ENCODE measurements at places on chromosomes 13 and 19.
A peak's percentile ranks its signal among the peaks of the same experiment; 100 is the strongest.

DNA sequence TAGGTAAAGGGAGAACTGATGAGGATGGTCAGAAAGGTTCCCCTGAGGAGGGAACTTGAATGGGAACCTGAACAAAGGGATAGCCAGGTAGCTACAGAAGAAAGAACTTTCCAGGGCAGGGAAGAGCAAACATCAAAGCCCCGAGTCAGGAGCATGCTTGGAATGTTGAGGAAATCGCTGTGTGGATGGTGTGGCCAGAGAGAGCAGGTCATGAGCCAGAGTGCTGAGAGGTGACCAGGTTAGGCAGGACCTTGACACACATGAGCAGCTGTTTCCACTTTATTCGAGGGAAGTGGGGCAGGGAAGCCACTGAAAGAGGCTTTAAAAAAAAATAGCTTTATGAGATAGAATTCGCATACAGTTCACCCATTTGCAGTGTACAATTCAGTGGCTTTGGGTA lies 4.4 kb downstream of the RAB8A start:
- no peak for DNase-seq

GRCh38 chr13:100361504-100361903 lies 227.1 kb downstream of the GGACT start:
- no peak for DNase-seq

- no peak for DNase-seq
These were observed 63.8 kb upstream of the LDLR start for GRCh38 chr19:11025445-11025844.

DNA sequence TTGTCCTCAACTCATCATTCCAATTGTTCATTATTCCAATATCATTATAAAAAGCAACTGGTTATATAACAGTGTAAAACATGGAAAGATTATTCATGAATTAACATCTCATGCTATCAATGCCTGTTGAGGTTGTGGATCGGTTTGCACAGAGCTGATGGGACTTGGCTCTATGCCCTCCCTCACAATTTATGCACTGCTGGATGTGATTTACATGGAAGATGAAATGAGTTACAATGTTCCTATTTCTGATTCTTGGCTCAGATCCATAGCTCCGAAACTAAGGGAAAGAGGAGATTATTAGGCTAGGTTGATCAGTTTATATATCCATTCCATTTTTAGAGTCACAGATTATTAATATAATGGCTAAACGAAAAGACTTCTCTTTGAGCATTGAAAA lies 38.6 kb downstream of the SCEL start:
- DNase-seq: no peak

- peak; percentile 40 for DNase-seq
These were observed 187.8 kb downstream of the LHFPL6 start for GRCh38 chr13:39415008-39415802.

DNA sequence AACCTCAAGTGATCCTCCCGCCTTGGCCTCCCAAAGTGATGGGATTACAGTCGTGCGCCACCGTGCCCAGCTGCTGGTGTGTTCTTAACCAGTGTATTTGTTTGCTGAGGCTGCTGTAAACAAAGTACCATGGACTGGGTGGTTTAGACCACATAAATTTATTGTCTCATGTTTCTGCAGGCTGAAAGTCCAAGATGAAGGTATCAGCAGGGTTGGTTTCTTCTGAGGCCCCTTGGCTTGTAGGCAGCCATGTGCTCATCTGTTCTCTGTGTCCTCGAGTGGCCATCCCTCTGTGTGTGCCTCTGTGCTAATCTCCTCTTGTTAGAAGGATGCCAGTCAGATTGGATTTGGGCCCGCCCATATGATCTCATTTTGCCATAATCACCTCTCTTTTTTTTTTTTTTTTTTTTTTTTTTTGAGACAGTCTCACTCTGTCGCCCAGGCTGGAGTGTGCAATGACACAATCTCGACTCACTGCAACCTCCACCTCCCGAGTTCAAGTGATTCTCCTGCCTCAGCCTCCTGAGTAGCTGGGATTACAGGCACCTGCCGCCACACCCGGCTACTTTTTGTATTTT lies 31.8 kb downstream of the PEX11G start:
- no peak for DNase-seq

GRCh38 chr19:18009412-18010066 lies 1.6 kb downstream of the ARRDC2 start:
- no peak for DNase-seq

GRCh38 chr19:52963247-52963618 lies 552 bp upstream of the ZNF816 start:
- peak; percentile 20 for DNase-seq

DNA sequence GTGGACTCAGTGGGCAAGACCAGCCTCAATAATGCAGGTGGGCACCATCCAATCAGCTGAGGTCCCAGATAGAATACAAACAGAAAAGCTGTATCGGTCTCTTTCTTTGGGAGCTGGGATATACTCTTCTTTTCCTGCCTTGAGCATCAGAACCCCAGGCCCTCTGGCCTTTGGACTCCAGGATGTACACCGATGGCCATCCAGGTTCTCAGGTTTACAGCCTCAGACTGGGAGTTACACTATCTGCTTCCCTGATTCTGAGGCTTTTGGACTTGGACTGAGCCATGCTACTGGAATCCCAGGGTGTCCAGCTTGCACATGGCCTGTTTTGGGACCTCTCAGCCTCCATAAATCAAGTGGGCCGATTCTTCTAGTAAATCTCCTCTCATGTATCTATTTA lies 27.6 kb upstream of the USP12 start:
- DNase-seq: no peak

- no peak for DNase-seq
These were observed 1.8 kb downstream of the DNMT1 start for GRCh38 chr19:10192922-10193321.

DNA sequence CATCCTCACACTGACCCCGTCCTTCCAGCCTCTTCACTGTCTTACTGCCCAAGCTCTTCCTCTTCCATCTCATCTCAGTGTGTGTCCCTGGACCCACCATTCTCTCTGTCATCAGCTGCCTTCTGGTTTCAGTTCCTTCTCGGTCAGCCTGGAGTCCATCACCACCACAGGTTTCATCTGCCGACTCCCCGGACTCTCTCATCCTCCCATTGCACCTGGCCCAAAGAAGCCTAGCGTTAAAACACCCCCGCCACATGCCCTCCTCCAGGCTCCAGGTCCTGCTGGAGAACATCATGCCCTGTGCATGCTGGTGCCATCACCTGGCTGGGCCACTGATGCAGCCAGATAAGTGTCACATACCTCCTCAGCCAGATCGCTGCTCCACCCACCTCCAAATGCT lies 122.1 kb upstream of the GPR12 start:
- DNase-seq: no peak

DNA sequence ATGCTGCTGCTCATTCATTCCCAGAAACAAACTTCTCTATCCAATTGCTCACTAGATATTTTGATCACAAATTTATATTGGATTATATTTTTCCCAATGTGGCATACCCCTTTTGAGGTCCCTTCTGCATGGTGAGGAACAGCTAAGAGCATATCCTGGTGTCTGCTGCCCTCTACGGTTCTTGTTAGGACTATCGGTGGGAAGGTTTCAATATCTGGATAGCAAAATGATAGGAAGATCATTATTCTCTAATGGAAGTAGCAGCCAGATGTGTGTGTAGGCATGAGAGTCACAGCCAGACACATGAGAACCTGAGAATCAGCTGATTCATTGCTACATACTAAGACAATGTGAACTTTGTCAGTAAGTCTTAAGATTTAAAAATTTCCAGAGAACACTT lies 1422.4 kb upstream of the MIR17HG start:
- DNase-seq: no peak

GRCh38 chr13:41833201-41833600 lies 127.7 kb downstream of the VWA8 start:
- no peak for DNase-seq

GRCh38 chr13:113788413-113789135 lies 29.5 kb downstream of the TMEM255B start:
- no peak for DNase-seq

DNA sequence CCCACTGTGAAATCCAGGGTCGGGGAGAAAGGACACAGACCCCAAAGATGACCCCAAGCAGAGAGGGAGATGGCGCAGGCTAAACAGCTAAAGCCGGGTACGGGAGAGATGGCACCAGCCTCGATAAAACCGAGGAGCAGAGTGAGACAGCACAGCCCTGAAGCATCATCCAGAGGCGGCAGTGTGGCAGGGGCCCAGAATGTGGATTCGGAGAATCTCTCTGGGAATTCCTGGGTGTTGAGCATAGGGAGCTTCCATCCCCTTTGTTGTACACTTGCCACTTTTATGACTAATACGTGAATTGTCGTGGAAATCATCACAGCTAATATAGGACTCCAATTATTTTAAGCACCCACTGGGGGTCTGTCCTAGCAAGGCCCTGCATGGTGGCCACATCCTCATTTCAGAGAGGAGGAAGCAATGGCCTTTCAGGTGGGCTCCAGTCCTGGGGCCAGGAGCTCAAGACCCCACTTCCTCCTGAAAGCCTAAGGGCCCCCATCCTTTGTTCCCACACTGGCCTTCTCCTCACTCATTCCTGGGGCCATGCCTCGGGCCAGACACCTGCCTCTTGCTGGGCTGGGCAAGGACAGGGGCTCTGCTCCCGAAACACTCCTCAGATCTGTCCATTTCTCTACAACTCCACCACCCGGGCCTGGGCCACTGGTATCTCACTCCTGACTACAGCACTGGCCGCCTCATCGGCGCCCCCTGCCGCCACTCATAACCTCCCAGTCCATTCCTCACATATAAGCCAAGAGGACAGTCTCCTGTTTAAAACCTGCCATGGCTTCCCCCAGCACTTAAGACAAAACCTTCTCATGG lies 29.3 kb upstream of the ATP1A3 start:
- peak; percentile 70 for DNase-seq

DNA sequence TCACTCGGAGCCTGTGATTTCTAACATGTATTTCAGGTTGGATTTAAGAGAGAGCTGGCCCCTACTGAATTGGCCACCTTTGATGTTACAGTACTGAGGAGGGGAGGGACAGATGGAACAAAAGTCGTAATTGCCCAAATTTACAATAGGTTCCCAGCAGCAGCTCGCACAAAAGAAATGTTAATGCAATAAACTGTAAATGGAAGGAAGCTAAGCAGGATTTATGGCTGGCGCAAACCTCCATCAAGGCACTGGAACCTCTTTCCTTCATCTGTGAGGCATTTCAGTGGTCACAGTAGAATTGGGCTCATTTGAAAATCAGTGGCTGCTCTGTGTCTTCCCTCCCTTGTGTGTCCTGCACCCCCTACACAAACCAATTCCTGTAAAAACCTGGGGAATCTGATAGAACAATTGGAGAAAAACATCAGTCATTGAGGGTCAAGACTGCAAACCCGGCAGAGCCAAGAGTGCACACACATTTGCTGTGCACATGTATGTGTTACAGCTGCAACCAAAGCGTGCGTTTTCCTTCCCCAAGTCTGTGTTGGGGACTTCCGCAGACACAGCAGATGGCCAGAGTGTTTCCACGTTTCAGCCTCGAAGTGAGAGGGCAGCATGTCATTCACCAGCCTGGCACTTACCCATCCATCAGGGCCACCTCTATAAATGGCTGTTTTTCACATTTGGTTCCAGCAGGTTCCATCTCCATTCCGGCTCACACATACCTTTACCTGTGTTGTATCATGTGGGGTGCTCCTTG lies 192.8 kb downstream of the TM9SF2 start:
- DNase-seq: no peak

DNA sequence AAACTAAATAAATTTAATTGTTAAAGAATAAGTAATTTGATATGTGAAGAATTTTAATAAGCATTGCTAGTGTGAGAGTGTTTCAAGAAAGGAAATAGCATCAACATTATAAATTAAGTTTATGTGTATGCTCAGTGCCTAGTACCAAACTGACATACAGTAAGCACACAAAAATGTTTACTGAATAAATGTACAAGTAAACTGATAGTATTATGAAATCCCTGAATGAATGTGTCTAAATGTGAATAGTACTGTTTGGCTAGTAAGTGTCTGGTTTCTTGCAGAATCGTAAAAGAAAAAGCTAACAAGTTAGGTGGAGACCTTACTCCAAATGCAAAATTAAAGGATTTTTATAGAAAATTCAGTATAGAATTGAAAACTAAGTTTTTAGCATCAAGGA lies 233.6 kb downstream of the PCDH9 start:
- no peak for DNase-seq

GRCh38 chr13:42745655-42746054 lies 35.7 kb upstream of the FAM216B start:
- DNase-seq: no peak

DNA sequence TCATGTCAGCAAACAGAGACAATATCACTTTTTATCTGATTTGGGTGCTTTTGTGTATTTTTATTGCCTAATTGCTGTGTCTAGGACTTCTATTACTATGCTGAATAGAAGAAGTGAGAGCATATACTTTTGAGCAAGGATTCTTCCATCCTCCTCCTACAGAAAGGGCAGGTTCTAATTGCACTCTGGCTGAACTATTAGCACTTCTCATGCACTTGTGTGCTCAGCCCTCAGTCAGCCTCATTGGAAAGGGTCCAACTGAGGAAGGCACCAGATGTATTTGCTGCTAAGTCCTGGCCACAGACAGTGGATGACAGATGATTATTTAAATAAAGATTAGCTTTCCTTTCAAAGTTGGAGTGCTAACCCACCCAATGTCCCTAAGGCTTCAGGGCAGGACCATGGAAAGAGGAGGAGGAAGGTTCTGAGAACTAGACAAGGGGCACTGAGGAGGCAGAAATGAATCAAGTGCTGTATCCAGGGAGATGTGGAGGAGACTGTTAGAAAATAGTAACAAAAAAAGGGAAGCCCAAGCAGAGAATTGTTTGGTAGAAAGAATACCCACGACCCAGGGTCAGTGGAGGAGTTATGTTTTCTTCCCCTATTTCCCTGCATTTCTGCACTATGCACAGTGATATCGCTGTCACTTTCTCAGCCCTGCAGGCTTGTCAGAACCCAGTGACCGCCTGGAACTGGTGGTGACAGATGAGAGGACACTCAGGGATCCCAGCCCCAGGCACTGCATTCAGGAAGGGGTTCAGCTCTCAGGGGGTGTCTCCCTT lies 8.0 kb downstream of the LILRB4 start:
- DNase-seq: no peak

- peak; percentile 49 for DNase-seq
These were observed 18.7 kb downstream of the MLLT1 start for GRCh38 chr19:6260912-6261650.

GRCh38 chr13:36129539-36129938 lies 1.6 kb downstream of the DCLK1 start:
- DNase-seq: no peak

DNA sequence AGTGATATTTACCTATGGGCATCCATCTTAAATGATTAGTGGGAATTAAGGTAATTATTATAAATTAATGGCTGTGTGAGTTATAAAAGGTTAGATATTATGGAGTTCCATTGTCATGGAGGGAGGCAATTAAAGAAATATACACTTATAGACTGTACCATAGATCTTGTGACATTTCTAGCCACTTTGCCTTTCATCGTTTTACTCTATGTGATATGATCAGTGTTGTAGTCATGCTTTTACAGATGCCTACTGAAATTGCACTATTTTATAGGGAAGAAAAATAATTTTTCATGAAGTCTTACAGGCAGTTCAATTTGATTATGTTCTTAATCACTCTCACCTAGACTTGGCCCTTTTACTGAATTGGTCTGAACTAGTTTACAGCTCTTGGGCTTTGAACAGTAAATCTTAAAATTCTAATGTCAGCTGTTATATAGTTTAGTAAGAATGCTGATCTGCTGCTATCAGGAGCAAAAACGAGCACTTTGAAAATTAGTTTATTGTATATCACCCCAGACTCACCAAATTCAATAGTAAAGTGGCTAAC lies 301.2 kb downstream of the GPC6 start:
- no peak for DNase-seq
